GM23338 (cell line): ENCODE measurements at places on chromosomes 2 and 18. TPM values are rescaled to one million over a fixed set of nuclear protein-coding genes. Genes with fewer than 3 reads are reported as not detected.

The NCKAP5 gene
- 0.31 and 0.73 TPM in 2 replicates for total RNA-seq

The COL3A1 gene
- 0.17 TPM in 1 of 2 replicates, not detected in the other for total RNA-seq

The THUMPD2 gene
- total RNA-seq, result 16.1 and 19.5 TPM in 2 replicates

The KCNG2 gene
- total RNA-seq, result 0.52 TPM in 1 of 2 replicates, not detected in the other

The CHRNG gene
- not detected in 2 replicates for total RNA-seq

- DNase-seq, result no peak
Observed at GRCh38 chr2:100817388-100817985, 2.5 kb upstream of the NPAS2 start.

DNA sequence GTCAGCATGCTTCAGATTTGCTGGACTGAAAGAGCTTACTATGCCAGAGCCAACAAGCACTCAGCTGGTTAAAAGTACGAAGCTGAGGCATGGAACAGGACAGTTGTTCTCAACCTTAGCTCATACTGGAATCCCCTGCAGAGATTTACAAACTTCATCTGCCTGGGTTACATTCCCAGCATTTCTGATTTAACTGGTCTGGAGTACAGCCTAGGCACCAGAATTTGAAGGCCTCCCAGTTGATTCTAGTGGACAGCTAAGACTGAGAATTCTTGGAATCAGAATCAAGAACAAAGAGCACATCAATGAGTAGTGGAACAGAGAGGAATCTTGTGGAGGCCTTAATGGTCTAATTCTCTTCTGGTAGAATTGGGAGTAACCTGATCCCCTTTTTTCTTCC, 298.2 kb upstream of the NXPH2 start:
- DNase-seq, result peak; percentile 8

GRCh38 chr2:201007584-201007998, 44.1 kb upstream of the ORC2 start:
- no peak for DNase-seq

GRCh38 chr2:100625717-100626116, 62.9 kb downstream of the PDCL3 start:
- DNase-seq, result no peak

DNA sequence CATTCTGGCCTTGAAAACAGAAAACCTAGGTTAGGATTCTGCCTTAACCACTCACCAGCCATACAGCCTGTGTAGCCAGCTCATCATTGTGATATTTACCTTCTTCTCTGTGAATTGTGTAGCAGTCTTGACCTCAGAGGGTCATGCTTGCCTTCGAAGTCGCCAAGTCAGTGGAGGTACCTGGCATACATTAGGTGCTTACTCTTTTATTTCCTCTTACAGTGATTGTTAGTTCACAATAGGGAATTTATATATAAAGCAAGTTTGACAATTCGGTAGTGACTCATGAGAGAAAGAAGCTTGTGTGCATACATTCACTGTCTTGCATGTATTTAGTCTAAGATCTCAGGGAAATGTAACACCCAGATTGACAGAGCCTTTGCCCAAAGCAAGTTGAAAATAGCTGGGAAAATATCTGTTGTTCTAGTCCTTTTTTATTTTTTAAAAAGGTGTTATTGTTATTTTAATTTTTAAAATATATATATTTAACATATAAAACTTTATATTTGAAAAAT, 290.6 kb downstream of the PTGR3 start:
- DNase-seq, result no peak

GRCh38 chr18:13392899-13393298, 174.3 kb downstream of the LDLRAD4 start:
- no peak for DNase-seq

DNA sequence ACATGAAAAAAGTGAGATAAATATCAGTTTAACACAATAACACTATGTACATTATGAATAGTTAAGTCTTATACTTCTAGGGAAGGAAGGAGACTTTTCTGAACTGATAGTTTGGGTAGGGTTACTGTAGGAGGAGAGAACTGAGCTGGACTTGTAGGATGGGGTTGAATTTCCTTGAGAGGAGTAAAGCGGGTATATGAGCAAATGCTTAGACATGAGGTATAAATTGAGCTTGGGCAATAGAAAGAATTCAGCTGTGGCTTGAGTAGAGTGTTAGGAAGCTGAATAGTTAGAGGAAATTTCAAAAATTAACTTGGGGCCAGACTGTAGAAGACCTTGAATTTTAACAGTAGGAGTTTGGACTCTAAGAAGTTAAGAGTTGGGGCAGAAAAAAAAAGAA, 45.1 kb downstream of the LCLAT1 start:
- DNase-seq, result no peak

- DNase-seq, result no peak
Observed at GRCh38 chr2:48852938-48853337, 97.4 kb upstream of the LHCGR start.

GRCh38 chr2:48560546-48561209, 30.7 kb downstream of the STON1 start:
- DNase-seq, result peak; percentile 39

DNA sequence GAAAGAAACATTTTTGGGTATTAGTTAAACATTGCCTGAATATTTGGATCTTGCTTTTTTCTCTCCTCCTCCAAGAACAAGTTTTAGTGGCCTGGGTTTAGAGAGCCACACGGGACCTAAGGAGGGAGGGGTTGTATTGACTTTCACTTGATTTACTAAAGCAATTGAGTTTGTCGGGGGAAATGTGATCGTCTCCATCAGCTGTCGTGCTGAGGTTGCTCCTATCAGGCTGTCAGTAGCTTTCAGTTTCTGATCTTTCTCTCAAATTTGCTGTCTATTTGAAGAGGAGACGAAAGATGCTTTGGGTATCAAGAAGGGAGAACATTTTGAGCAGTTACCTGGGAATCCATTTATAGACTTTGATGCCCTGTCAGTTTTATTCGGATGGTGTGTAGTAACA, 106.0 kb downstream of the SETBP1 start:
- no peak for DNase-seq

DNA sequence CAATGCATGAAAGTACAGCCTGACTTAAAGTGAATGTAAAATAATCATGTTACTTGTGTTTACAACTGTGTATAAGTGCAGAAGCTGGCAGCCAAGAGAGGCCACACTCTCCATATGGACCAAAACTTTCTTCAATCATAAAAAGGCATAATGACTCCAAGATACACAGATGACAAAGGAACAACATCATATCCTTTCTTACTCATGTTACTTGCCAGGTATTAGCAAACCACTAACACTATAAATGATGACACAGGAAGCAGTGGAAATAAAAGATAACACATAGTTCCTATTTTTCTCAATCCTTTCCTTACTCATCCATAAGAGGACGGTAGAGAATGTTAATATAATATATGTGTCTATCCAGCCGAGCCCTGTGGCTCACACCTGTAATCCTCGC, 400.0 kb upstream of the CDH2 start:
- no peak for DNase-seq

DNA sequence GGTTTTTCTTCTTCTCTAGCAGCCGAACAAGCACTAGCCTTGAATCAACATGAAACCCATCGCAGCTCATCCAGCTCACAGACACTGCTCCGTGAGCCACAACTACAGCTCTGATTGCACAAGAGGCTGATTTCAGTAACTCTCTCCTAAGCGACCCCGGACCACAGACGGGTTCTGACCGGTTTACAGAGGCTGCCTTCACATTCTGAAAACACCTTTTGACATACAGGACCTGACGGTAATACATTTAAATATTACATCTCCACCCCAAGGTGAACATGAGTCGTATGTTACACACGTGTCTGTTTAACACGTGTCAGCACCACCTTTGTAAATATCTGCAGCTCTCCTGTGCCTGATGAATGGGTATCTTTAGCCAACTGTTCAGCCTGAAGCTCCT, 120.7 kb downstream of the TMEM18 start:
- no peak for DNase-seq

DNA sequence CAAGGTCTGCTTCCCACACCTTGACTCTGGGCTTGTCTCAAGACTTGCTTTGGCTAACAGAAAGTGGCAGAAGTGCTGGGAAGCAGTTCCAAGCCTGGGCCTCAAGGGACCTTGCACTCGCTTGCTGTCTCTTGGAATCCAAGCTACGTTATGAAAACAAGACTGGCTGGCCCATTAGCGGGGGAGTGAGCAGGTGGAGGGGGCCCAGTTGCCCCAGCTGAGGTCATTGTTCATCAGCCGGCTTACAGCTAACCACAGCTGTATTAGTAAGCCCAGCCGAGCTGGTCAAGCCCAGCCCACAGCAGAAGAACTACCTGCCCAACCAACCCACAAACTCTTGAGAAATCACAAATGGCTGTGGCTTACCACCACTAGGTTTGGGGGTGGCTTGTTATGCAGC, 63.1 kb downstream of the MARCO start:
- DNase-seq, result no peak

DNA sequence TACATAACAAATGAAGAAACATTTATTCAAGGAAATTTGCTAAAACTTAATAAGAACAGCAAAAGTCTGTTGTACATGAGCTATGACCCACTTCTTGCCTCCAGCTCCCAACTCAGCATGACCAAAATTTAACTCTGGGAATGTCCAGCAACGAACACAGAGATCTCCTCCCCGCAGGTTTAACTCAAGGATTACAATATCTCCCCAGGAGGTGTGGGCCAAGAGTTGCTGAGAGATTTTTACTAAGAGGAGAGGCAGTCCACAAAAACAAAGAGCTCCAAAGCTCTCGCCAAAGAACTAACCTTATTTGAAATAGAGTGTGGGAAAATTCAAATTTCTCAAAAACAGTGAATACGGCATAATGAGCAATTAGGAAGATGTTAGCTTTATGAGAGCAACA, 318.5 kb downstream of the GRB14 start:
- DNase-seq, result peak; percentile 36

DNA sequence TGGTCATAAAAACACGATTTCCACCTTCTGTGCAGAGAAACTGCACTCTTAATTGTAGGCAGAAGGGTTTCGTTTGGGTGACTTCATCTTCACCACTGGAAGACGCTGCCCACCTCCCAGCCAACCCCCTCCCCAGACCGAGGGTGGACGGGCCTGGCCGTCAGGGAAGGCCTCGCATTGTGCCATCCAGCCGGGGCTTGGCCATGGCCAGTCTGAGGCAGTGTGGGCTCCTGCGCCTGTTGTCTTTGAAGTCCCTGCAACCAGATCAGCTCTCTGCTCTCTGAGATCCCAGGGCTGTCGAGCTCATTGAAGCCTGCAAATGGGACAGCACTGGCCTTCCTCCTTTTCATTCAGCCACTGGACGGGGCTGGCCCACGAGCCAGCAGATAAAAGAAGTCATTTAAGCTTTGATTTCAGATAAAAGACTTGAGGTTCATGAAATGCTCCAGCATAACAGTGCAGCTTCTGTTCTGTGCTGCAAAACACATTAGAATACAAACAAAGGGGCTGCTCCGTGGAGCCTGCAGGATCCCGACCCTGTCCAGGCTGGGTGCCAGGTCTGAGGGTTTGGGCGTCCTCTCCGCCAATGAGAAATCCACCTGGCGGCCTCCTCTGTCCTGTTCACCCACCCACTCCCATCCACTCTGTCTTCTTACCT, 253.5 kb downstream of the LDLRAD4 start:
- peak; percentile 18 for DNase-seq

- DNase-seq, result no peak
Observed at GRCh38 chr2:222711315-222711940, 40.0 kb downstream of the MOGAT1 start.

GRCh38 chr2:102154946-102155702, 12.6 kb downstream of the IL1R1 start:
- DNase-seq, result no peak
